ENCODE measurements at places on chromosomes 1 and 21.

DNA sequence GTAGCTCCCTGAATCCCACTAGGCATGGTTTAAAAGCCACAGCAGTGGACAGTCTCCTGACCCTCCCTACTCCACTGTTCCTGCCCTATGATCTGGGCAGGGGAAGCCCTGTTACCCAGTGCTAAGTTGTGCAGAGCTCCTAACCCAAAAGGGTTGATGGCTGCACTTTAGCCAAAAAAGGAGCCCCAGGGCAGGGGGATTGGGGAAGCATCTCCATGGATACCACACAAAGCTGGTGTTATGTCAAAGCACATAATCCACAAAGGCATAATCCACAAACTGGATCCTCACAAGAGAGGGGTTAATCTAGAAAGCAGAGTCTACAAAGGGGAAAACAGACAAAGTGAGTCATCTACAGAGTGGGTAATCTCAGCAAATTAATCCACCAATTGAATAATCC, 5.7 kb downstream of the RSPO1 start:
- DNase-seq, result no peak

DNA sequence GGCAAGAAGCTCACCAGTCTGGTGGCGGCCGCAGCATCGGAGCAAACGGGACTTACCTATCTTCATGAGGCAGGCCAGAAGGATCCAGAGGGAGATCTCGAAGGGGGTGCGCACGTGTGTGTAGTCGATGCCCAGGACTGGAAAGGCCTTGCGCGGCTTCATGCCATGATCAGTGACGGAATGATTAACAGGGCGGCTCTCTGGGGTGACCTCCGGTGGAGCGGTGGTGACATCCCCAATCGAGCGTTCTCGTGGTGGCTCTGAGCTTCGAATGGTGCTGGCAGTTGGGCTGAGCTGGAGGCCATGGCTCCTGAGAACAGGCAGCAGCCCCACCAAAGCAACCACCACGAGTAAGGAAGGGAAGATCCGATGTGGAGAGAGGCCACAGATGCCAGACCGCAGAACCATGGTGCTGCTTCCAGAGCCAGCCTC, 982 bp downstream of the SLC9A1 start:
- no peak for DNase-seq

DNA sequence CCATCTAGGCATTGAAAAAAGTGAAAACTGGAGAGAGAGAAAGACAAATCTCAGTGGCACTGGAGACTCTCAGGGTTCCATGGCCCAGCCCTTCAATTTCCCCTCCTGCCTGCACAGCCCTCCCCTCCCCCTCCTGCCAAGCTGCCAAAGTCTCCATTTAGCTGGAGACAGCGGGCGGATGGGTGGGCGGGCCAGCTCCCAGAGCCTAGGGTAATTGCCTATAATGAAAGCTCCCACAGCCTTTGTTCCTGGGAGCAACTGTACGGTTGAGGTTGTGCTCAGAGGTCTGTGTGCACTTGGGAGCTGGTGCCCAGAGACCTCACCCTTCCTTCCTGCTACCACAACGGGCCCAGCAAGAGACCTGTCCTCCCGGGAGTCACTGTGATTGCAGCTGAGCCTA, 89.6 kb downstream of the NAV1 start:
- no peak for DNase-seq

DNA sequence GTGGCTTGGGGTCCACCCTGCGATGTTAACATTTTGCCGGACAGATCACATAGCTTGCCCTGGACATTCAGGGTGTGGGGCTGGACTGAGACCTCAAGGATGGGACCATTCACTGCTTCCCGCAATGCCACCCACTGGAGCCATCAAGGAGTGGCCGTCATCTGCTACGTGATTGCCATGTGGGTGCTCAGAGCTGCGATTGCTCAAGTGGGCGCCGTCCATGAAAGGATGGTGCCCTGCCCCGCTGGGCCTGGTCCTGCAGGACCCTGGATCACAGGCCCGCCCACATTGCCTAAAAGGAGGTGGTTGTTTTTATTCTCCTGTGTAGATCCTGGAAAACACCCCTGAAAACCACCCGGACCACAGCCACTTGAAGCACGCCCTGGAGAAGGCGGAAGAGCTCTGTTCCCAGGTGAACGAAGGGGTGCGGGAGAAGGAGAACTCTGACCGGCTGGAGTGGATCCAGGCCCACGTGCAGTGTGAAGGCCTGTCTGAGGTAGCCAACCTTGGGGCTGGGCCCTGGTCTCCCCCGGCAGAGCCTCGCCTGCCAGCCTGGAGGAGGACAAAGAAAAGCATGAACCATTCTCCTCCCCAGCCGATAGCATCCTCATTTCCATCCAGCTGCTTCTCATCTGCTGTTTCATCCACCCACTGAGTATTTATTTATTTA, 40.4 kb downstream of the ATP5PO start:
- no peak for DNase-seq

GRCh38 chr1:224859651-224860050, 69.8 kb upstream of the DNAH14 start:
- no peak for DNase-seq

DNA sequence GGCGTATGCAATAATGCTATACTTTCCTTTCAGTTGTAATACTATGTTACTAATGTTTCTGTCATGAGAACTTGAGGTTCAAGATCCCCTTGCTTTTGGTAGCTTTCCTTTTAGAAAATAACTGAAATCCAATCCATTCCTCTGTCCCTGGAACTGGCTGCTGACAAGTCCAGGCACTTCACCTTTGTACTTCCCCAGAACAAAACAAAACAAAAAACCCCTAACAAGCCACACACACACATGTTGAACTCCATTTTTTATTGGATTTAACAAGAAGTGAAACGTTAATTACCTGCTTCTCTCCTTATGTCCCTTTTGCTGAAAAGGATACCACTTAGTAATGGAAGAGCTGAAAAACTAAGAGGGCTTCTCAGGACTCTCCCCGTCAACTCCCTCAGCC, 26.1 kb upstream of the SDC3 start:
- DNase-seq, result no peak

GRCh38 chr21:17819877-17820229, 697 bp upstream of the C21orf91 start:
- no peak for DNase-seq

DNA sequence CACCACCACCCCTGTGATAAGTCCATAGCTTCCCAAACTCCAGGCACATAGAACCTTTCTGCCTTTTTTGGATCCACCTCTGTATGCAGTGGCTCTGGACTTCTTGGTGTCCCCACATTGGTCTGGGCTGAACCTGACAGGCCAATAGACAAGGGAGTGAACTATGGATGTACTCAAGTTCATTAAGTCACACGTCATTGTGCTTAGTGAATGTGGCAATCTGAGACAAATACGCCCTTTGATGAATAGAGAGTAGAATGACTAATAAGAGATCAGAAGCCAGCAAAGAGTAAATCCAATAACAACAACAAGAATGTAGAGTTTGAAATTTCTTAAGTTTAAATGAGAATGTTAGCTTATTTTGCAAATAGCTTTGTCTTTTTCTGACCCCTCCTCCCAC, 114.8 kb downstream of the ST6GALNAC3 start:
- DNase-seq, result no peak

DNA sequence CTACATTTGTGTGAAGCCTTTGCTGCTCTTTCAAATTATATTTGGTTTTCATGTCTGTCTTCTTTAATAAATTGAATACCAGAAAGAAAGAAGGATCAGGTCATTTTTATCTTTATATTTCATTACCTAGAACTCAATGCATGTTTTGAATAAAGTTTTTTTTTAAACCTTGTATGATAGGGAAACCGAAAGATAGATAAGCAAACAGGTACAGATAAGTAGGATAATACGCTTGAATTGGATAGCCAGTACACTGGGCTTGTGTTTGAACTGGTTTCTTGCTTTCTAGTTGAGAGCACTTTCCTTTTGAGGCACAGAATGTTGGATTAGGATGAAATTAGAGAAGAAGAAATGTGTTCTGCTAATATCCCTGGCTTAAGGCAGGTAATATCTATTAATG, 46.9 kb downstream of the PKN2 start:
- no peak for DNase-seq

DNA sequence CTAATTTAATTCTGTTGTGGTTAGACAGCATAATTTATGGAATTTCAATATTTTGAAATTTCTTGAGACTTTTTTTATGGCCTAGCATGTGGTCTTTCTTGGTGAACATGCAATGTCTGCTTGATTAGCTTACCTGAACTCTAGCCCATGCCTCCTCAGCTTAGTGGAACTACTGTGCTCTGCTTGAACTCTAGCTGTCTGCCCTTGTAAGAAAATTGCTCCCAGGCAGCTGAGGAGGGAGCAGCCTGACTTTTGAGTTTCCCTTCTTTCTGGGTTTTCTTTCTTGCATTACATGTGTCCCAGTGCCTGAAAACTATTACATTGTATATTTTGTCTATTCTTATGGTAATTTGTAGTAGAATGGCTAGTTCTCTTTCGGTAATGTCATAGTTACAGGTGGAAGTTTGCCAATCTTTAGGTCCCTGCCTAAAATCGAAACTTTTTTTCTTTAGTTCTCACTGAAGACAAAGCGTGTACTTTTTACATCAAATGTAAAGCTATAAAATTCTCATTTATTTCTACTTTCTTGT, 105.3 kb downstream of the MAST2 start:
- no peak for DNase-seq

DNA sequence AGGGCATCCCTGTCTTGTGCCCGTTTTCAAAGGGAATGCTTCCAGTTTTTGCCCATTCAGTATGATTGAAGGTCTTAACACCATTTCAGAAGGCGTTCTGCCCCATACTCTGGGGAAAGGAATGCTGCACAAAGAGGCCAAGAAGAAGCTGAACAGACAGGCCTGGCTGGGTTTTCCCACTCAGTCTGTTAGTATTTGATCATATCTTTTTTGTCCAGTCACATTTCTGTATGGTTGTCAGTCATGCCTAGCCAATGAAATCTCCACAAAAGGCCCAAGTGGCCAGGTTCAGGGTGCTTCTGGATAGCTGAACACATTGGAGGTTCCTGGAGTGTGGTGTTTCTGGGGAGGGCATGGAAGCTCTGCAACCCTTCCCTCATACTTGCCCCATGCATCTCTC, 72.1 kb downstream of the NEK7 start:
- DNase-seq, result no peak

GRCh38 chr1:222326006-222326709, 221.7 kb downstream of the HHIPL2 start:
- no peak for DNase-seq

DNA sequence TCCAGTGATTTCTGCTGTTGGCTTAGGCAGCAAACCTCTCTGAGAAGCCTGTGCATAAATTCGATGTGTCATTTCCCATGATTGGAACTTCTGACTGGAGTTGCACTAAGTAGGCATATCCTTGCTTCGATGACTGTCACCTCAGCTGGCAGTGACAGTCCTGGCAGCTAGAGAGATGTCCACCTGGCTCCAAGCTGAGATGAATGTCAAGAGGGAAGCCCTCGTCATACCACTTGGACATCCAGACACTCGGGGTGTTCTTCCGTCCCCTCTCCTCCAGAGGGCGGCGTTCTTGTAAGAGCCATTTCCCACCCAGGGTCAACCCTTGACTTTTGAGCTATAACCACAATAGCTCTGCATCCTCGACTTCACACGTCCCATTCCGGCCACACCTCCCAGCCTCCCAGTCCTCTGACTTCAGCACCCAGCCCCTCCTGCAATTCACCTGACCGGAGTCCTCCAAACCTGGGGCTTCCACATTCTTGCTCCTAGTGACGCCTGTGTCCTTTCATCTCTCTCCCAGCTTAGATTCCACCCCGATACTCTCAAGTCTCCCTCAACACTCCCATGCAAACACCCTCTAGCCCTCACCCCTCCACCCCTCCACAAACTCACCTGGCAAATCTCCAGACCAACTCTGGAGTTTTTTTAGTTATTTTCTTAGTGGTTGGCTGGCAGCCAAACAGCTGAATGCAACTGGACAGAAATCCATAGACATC, 17.3 kb downstream of the CA6 start:
- DNase-seq, result no peak

- no peak for DNase-seq
Measured at GRCh38 chr1:76303340-76303717, 228.8 kb downstream of the ST6GALNAC3 start.

- DNase-seq, result no peak
Measured at GRCh38 chr1:41822866-41823265, 95.9 kb downstream of the HIVEP3 start.

- no peak for DNase-seq
Measured at GRCh38 chr1:112975336-112975735, 19.3 kb upstream of the SLC16A1 start.

DNA sequence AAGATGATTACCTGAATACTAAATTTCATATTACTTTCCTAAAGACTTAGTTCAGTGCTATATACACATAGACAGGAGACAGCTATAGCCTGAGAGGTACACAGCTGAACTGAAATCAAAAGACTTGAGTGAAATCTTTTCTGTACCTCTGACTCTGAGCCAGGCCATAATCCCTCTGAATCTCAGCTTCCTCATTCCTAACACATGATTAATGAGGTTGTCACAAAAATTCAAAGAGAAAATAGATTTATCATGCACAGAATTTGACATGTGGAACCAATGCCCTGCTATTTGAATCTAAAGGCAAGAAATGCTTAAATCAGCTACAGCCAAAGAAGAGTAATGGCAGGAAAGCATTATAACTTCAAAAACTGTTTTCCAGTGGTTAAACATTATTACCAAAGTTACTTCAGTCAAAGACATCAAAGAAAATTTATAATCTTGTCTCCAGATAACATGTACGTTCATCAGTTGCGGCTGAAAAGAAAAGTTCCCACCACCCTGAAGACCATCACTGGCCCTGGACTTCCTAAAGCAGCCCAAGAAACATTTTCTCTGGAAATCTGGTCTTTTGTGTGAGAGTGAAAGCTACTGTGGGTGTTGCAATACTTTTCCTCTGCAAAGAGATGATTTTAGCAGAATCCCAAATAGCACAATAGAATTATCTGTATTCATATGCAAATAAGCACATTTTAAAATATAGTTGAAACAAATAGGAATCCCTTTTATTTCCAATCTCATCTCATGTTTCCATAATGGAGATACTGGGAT, 13.8 kb upstream of the ATP1A1 start:
- no peak for DNase-seq

- DNase-seq, result no peak
Measured at GRCh38 chr21:36059823-36060158, 535 bp downstream of the SETD4 start.

GRCh38 chr1:165738794-165739193, 29.9 kb downstream of the TMCO1 start:
- no peak for DNase-seq

DNA sequence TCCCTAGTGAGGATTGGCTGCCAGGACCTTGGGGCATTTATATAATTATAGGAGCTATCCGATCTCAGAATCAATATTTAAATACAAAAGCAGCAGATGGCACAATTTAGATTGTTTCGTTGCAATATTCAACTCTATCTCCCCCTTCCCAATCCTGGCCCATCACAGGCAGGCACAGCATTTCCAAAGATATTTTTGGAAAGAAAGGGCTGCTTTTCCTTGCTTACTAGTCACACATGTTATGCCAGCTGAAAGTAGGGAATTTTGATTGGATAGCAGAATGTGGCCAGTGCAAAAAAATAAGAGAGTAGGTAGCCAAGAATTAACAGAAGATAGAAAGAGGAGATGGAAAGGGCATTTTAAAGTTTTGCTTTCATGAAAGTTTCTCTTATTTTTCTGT, 37.9 kb downstream of the IL12RB2 start:
- no peak for DNase-seq

Data from vagina (tissue), 2 donors.